Osteocyte (in vitro differentiated cells): ENCODE measurements at places on chromosomes 6 and 20. TPM values are rescaled to one million over a fixed set of nuclear protein-coding genes. Genes with fewer than 3 reads are reported as not detected.
A peak's percentile ranks its signal among the peaks of the same experiment; 100 is the strongest.

GRCh38 chr6:109490713-109491112, 7.7 kb upstream of the ZBTB24 start:
- no peak for DNase-seq

DNA sequence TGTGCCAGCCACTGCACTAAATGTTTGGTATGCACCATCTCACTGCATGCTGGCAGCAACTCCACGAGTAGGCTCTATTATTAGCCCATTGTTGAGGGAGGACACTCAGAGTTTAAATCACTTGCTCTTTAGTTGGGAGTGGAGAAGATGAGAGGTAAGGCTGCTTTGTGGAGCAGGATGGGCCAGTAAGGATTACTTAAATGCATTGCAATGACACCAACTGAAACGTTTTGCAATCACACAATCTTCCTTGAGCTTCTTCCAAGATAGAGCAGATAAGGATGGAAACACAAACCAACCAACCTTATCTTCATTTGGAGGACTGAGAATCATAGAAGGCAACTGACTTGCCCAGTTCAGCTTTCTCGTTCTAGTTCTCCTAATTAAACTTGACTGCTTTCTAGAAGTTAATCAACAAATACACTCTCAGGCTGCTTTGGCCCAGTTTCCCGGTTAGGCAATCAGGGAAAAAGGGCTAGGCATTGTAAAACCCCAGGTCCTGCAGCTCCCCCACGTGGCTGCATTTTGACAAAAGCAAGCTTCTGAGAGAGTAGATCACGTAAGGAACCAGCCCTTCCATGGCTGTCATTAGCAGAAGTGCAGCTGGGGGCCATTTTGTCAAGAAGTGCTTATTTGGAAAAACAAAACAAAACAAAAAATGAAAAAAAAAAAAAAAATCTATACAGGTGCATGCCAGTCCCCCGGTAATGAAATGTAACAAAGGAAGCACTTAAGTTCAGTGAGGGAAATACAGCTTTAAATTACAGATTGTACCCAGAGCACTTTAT, 130.6 kb downstream of the BCAS1 start:
- DNase-seq, result peak; percentile 92

DNA sequence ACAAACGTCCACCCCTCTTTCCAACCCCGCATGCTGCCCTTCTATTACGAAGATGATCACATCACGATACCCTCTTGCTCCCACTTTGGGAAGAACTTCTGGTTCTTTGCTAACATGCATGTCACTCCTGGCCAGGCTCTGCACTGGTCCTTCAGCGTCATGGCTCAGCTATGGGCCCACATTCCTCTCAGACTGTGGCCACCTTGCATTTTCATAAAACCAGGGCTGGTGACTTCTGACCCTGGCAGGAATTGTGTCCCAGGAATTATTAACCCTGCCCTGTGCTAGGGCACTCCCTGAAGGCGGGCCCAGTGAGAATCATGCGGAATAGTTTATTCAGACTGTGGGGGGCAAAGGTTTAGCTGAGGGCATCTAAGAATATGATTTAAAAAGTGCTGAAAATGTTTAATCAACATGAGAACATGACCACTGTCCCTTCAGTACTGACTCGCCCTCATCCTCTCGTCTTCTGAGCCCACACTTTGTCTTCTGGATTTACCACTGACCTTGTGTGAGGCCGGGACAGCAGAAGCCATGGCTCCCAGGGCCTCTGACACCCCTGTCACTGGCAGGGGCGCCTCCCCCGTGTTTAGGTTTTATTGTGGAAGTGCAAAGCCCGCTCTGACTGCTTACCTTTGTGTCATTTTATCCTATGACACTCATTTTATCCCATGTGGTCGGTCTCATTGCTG, 38.1 kb upstream of the THBS2 start:
- no peak for DNase-seq

GRCh38 chr20:35823937-35824336, 52.1 kb downstream of the PHF20 start:
- no peak for DNase-seq

- DNase-seq, result no peak
Measured at GRCh38 chr20:35583636-35584560, 31.7 kb upstream of the SPAG4 start.

DNA sequence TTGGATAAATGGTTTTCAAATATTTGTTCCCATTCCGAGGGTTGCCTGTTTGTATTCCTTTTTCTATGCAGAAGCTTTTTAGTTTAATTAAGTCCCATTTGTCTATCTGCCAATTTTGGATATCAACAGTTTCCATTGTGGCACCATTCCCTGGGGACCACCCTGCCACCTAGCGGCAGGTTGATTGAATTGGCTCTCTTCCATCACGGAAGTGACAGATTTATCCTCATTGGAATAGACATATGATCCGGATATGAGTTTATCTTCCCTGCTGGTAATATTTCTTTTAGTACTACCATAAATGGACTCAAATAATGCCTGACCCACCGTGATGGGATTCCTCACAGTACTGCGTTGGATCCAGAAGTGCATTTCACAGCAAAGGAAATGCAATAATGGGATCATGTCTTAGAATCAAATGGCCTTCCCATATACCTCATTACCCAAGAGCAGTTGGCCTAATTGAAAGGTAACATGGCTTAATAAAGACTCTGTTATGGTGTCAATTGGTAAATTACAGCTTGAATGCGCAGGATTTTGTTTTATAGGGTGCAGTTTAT, 327.0 kb downstream of the BMP2 start:
- no peak for DNase-seq

F13A1 gene
- 2.8 and 3.6 TPM in 2 replicates for total RNA-seq

DNA sequence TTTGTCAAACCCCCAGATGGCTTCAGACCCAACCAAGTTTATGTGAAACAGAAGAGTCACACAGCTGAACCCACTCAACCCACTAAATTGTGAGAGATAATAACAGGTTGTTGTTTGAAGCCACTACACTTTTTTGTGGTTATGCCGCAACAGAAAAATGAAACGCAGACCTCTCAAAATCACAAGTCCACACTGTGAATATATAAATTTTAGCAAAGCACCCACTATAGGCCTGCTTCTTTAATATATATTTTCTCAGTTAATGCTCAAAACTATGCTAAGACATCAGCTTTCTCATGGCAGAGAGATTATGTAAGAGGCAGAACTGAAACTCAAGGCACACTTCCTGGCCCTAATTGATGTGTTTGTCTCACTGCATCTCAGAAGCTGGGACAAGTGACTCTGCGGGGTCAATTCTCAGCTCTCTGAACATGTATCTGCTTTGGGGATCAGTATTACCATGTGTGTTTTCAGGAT, 27.7 kb downstream of the MAP3K5 start:
- no peak for DNase-seq

ENPP1 gene
- total RNA-seq, result 21.1 and 22.4 TPM in 2 replicates

LST1 gene
- total RNA-seq, result not detected in 2 replicates

DNA sequence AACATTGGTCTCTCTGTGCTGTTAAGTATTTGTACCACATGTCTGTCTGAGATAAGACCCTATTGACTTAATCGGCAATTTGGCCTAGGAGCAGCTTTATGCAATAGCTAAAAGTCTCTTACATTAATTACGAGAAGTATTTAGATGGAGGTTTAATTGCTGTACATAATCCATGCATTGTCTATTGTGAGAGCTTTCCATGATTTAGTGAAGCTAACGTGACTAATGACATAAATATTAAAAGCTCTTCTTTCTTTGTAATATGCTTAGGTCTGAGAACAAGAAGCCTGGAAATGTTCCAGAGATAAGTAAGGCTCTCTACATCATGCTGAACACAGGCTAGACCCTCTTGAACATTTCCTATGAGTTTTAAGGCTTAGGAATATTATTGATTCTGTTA, 32.7 kb upstream of the FAM83B start:
- no peak for DNase-seq

DNA sequence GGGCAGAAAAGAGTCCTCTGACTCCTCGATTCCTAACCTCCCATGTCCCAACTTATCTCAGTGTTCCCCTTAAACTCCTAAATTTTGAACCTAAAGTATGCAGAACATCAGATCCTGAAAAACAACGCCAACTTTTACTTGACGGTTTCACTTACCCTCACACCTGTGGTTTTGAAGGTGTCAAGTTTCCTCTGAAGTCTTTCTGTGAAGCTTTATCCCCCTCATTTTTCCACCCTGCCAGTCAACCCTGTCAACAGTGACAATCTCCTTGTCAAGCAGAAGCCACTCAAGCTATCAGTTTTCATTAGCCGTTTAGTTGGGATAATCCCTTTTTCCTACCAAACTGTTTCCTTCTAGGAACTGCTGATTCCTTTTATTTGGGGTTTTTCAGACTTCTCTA, 245.4 kb upstream of the PREP start:
- DNase-seq, result no peak

DNA sequence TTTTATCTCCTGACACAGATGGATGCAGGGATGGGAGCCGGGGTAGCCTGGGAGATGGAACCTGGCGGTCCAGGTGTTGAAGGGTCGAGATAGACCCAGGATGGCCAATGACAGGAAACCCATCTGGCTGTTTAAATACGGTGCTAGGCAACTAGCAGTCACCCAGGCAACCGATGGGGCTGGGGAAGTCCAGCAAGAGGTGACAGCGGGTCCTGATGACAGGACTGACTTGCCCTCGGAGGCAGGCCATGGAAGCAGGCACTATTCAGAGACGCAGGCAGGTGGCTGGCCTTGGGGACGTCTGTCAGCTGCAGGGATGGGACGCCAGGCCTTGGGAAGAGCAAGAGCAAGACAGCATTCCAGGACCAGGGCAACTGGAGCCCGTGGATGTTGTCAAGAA, 135.4 kb upstream of the RALGAPA2 start:
- DNase-seq, result no peak

GRCh38 chr6:163324326-163324687, 90.2 kb upstream of the QKI start:
- DNase-seq, result no peak

DNA sequence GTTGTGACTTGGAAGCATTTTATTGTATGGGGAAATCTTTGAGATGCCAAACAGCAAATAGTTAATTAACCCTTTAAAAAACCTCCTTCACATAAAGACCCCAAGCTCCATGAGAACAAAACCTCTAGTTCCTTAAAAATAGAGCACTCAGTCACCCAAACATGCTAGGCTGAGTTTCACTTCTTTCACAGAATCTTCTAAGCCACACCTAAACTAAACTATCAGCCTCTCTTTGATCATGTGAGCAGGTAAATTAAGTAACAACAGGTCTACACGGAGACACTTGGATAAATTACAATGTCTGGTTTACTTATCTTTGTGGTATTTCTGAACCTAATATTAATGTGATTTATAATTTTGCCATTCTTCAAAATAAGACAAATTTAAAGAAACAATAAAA, 205.2 kb upstream of the MARCKS start:
- no peak for DNase-seq

CRISP3 gene
- not detected in 2 replicates for total RNA-seq

- DNase-seq, result no peak
Measured at GRCh38 chr6:113500221-113500620, 356.9 kb upstream of the MARCKS start.

DAAM2 gene
- total RNA-seq, result 87.2 and 92.1 TPM in 2 replicates

- no peak for DNase-seq
Measured at GRCh38 chr6:78400076-78400475, 467.3 kb upstream of the IRAK1BP1 start.

CLPSL1 gene
- total RNA-seq, result not detected in 2 replicates

GRCh38 chr6:44806656-44807055, 419.1 kb downstream of the CDC5L start:
- DNase-seq, result no peak

DNA sequence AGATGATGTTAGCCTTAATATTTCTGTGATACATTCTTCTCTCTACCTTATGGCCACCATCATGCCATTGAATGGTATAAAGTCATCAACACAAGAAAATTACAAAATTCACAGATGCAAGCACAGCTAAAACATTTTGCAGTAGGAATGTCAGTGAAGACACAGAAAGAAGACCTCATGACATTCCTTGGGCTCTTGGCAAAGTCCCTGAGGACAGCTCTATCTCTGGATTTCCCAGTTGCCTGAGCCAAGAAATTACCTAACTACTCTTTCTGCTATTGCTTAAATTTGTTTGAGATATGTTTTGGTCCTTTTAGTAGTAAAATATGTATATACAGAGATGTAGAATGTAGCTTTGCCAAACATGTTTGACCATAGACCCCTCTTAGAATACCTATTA, 201.0 kb upstream of the STXBP5 start:
- no peak for DNase-seq

MUCL3 gene
- not detected in 2 replicates for total RNA-seq

GRCh38 chr6:39753725-39754045, 28.5 kb upstream of the KIF6 start:
- no peak for DNase-seq

- peak; percentile 34 for DNase-seq
Measured at GRCh38 chr6:170205534-170206316, 85.2 kb downstream of the DLL1 start.

DNA sequence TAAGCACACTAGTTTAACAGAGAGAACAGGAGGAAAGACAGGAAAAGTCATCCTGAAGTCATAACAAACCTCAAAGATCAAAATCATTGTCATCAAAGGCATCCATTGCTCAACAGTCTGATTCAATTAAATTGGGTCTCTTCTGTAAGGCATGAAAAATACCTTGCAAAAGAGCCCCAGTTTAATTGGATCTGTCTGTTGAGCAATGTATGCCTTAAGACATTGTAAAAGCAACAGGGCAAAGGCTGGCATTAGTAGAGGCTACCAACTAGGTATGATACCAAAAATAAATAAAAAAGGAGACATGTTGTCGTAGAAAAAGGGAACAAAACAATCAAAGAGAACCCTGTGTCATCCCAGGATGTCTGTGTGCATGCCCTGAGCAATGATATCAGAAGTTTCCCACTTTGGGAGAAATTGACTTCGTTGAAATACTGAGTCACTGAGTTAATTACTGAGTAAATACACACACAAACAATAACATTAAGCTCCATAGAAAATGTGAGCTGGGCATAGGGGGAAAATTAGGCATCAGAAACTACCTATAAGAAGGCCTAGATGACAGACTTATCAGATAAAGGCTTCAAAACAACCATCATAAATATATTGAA, 1013.8 kb upstream of the CITED2 start:
- no peak for DNase-seq

SLC17A3 gene
- total RNA-seq, result not detected in 2 replicates

GRCh38 chr6:39791850-39792539, at the start of gene DAAM2:
DAAM2 (plus strand) TSS chr6:39792376; CDS start chr6:39856303, 63,927 bp downstream.
- no peak for DNase-seq

GRCh38 chr6:33631971-33632557, 10.9 kb downstream of the ITPR3 start:
- no peak for DNase-seq
